Hematopoietic multipotent progenitor cell treated with erythropoietin and hydrocortisone succinate and interleukin-3 and kit ligand, for 4 days (in vitro differentiated cells): ENCODE measurements at places on chromosomes 6 and 20.

DNA sequence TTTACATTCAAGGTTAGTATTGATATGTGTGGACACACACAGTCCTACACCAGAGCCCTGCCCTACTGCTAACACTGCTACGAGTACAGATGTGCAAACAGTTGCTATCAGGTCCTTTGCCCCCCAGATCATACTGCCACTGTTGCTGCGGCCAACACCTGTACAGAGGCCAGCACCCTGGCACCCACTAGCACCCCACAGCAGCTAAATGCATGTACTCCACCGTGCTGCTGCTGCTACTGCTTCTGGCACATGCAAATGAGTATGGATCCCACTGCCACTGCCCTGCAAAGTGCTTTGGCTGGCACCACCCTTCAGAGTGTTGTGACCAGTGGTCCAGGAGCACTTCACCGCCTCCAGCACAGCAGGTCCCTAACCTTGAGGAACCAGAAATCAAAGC, 621.9 kb downstream of the GRIK2 start:
- no peak for DNase-seq

DNA sequence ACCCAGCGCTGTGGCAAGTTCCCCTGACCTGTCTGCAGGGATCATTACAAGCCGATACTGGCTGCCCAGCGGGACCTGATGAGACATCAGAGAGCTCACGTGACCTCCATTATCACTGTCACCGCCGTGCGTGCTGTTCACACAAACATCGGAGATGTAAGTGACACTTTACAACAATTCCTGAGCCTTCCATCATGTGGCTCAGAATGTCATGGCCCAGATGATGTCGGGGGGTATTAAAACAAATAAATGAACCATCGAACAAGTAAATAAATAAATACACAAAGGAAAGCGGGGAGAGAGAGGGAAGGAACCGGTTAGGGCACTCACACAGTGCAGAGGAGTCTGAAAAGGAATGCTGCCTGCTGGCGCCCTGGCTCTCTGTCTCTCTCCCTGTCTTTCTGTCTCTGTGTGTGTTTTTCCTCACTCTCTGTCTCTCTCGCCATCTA, 195.1 kb downstream of the BMP7 start:
- peak; percentile 4 for DNase-seq

- DNase-seq: peak; percentile 16
Measured at GRCh38 chr6:160069050-160069454, 52.6 kb upstream of the SLC22A1 start.

DNA sequence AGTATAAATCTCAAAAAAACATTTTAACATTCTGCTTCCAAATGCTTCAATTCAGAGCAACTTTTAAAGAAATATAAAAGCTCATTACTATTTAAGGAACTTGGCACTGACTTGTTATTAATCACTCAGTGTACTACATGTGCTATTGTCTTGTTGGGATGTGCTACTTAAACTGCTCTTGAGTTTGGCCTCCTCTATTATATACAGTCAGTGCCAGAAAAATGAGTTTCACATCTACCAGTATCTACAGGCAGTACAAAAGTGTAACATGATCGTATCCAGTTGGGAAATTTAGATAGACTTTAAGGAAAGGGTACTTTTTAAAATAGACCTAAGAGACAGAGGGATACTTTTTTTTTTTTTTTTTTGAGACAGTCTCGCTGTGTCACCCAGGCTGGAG, 627.3 kb upstream of the SLC35B3 start:
- DNase-seq: no peak

DNA sequence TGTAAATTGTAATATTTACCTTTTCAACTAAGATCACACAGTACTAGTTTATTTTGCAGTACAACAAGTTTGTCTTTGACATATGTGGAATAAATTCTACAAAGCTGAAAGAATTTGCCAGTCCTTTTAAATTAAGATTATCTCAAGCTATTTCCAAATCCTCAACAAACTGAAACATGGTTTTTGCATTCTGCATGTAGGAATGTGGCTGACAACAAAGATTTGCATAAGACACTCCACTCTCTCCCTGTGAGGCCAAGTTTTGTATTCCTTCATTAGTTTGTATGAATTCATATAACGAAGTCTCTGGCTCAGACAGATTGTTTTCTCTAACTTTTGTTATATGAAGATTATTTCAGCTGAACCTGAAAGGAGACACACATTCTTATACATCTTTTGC, 124.1 kb upstream of the THEMIS start:
- no peak for DNase-seq

- DNase-seq: peak; percentile 23
Measured at GRCh38 chr20:60271597-60271996, 313.4 kb downstream of the CDH26 start.

DNA sequence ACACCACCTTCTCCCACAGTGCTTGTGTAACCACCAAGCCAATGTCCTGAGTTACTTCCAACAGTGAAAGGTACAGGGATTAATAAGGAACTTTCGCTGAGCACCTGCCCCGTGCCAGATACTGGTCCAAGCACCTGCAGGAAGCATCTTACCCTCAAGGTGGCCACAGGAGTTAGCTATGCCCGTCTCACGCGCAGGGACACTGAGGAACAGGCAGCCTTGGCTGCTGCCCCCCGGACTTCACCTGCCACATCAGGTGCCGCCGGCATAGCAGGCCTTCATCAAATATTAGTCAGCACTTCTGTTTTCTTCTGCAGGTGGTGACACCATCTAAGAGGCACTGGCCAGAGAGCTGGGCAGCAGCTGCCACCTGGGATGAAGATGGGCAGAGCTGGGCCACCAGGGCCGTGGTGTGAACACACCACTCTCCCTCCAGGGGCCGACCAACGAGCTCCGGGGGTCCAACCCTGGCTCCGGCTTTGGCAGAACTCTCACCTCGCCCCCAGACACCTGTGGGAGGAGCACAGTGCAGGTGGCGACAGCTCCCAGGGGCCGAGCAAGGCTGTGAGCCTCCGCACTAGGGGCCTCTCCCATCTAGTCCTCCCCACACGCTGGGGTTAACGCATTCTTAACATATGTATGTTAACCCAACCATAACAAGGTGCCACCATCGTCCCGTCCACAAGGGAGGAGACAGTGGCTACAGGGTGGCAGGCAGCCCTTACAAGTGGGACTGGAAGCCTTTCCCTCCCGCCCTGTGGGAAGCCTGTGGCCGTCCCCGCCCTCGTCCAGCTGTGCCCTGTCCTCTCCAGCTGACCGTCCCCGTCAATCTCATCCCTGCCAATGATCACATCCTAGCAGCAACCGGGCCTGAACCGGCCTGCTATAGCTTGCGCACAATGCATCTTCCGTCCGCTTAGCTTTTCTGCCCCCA, 2.9 kb upstream of the PPDPF start:
- DNase-seq: no peak

GRCh38 chr20:58044931-58045555, 183.4 kb downstream of the ANKRD60 start:
- no peak for DNase-seq

DNA sequence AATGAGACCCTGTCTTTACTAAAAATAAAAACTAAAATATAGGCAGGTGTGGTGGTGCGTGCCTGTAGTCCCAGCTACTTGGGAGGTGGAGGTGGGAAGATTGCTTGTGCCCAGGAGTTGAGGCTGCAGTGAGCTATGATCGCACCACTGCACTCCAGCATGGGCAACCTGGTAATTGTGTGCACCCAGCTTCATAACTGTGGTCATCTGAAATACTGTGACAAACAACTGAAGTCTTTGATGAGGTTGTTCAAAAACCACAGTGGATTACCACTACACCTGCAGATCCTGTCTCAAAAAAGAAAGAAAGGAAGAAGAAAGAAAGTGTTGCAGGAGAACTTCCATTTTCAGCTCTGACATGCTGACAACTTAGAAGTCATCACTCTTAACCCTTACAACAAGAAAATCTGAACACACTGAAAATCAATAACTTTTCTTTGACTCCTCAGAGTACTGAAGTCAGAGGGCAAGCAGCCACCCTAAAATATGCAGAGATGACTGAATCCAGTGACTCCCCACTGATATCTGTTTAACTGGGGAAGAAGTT, 13.8 kb upstream of the ZBP1 start:
- no peak for DNase-seq

GRCh38 chr20:5100684-5101347, 18.9 kb downstream of the PCNA start:
- DNase-seq: peak; percentile 79

DNA sequence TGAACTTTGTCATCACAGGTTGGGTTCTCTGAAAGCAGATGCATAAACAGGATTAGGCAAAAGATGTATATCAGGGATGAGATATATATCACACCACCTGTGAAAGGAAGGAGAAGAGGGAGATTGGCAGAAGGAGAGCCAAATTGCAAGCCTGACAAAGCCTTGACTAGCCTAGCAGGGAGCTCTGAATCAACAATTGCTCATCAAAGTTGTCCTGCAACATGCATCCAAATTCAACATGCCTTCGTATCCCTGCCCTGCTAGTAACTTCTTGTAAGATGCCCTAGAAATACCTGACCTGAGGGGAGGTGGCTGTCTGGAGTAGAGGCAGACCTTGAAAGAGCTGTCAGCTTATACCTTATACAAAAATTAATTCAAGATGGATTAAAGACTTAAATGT, 207.1 kb upstream of the HTR1E start:
- DNase-seq: no peak

- no peak for DNase-seq
Measured at GRCh38 chr6:36135053-36135731, 4.9 kb downstream of the MAPK13 start.

DNA sequence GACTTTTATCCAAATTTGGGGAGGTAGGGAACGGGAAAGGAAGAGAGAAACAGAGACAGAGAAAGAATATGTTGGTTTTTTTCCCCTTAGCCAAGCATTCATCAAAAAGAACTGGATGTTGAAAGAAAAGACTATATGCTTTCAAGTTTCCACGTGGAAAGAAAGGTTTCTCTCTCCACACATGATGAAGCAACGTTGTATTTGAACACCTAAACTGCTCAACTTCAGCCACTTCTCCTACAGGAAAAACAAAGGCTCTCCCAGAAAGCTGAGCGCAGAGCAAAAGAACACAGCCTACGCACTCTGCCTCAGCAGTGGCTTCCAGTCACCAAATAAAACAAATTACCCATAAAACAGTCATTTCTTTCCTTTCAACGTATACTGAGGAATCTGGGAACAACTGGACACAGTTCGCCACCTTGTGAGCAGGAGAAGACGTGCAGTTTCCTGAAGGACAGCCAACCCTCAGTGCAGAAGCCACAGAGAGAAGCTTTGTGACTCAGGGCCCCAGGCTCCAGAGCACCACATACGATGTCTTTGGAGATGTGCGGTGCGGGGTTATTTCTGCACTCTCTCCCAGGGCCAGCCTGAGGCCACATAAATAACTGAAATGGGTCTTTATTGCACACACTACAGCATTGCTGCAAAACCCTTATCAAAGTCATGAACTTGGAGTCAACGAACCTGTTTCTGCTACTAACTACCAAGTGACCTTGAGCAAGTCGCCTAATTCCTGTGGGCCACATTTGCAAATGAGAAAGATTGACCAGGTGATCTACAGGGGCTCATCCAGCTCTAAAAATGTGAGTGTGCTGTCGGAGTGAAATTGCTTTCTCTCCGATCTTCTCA, 10.1 kb downstream of the IL17F start:
- DNase-seq: peak; percentile 77

DNA sequence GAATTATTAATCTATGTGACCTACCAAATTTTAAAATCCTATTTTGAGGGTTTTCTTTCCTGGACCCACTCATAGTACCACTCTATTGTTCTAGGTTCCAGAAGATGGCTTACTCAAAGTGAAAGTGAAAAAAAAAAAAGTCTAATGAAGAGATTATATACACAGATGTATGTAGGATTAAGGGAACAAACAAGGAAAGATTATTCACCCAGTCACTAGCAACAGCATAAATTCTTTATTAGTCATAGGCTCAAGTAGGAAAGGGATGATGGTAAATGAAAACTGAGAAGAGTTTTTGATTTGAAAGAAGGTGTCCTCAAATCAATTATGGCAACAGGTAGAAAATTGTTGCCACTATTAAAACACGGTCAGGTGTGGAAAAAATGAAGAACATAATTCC, 923.7 kb downstream of the TBC1D32 start:
- DNase-seq: no peak

- no peak for DNase-seq
Measured at GRCh38 chr6:20830576-20830975, 296.3 kb downstream of the CDKAL1 start.

DNA sequence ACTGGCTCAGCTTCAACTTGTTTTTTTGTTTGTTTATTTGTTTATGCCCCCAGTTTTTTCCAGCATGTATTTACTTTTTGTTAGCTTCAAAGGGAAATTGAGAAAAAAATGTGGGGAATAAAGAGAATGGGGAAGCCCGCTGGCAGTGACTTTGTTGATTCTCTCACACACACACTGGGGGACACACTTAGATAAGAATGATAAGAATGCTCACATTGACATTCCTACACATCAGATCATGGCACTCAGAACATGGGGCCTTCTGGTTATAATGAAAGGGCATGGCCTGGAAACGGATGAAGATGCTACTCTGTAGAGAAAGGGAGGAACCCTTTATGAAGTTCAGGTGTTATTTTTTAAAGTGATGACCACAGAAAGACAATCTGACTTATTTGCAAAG, 15.6 kb upstream of the DAAM2 start:
- no peak for DNase-seq
